Left lobe of liver (tissue), 2 donors: ENCODE measurements at places on chromosomes 16 and 17. TPM values are rescaled to one million over a fixed set of nuclear protein-coding genes. Genes with fewer than 3 reads are reported as not detected.

DNA sequence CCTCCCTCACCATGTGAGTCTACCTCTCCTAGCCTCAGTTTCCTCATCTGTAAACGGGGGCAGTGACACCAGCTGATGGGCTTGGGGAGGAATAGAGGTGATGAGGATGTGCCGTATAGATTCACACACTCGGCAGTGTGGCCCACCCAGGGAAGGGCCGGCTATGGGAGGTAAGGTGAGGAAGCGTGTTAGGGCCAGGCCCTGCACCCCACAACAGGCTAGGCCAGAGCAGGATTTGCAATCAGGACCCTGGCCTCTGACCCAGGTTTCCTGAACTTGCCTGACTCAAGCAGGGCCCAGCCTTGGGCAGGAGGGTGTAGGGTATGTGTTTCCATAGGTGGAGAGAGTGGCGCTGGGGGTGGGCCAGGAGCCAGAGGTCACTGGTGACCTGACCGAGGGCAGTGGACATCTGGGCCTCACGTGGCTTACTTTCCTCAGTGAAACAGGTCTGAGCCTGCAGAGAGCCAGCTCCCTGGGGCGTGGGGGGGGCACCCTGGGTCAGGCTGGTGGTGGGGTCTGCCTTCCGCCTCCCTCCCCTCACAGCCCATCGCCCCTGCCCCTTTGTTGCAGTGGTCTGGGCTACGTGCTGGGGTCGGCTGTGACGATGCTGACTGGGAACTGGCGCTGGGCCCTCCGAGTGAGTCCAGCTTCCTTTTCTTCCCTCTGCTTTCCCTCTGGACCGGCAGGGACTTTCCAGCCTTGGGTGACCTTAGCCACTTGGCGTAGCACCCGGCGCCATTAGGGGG is 12.8 kb downstream of the SPNS3 start:
- no peak for DNase-seq

DNA sequence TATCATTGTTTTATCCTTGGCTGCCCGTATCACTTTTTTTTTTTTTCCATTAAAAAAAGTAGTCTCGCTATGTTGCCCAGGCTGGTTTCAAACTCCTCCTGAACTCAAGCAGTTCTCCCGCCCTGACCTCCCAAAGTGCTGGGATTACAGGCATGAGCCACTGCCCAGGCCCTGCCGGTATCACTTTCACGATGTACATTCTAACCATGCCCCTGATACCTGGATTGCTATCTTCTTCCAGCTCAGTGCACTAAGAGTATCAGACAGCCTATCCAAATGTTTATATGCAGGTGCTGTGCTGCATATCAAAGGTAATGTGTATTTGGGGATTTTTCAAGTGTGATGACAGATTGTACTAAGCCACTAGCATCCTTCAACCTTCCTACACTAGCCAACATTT is 14.2 kb downstream of the MOSMO start:
- no peak for DNase-seq

GRCh38 chr17:64126918-64127317 is 3.0 kb downstream of the ERN1 start:
- no peak for DNase-seq

DNA sequence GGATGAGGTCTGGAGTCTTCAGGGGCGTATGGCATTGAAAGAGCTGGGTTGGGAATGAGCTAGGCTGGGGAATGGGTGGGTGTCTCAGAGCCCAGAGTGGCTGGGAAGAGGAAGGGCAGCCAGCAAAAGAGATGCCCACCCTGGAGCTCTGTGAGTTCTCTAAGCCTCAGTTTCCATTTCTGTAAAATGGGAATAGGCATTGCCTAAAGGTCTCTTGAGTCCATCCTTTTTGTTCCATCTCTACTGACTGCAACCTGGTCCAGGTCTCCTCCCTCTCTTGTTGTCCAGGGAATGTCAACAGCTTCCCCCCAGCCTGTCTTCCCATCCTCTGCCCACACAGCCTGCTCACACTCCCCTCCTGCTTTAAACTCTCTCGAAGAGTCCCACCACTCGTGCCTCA is 19.6 kb downstream of the CCDC102A start:
- DNase-seq, result no peak

GRCh38 chr17:33986088-33986487 is 269.0 kb upstream of the CCL2 start:
- DNase-seq, result no peak

DNA sequence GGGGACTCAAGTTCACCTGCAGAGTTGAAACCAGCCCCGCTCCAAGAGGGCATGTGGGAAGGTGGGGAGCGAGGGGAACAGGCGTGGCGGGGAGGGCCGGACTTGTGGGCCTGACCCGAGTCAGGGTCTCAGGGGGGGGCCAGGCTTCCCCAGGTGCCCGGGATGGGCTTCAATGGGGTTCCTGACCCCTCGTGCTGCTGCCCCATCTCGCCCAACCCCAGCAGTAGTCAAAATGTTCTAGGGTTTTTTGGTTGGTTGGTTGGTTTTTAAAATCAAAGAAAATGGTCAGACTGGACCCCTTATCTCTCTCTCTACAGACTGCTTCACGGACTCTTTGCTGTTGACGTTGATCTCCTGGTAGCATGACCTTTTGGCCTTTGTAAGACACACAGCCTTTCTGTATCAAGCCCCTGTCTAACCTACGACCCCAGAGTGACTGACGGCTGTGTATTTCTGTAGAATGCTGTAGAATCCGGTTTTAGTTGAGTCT is 69.5 kb downstream of the AMFR start:
- peak; percentile 45 for DNase-seq

- no peak for DNase-seq
These were observed 34.7 kb upstream of the ENPP7 start for GRCh38 chr17:79695797-79696609.

- no peak for DNase-seq
These were observed 51.8 kb downstream of the CA10 start for GRCh38 chr17:52106638-52107261.

DNA sequence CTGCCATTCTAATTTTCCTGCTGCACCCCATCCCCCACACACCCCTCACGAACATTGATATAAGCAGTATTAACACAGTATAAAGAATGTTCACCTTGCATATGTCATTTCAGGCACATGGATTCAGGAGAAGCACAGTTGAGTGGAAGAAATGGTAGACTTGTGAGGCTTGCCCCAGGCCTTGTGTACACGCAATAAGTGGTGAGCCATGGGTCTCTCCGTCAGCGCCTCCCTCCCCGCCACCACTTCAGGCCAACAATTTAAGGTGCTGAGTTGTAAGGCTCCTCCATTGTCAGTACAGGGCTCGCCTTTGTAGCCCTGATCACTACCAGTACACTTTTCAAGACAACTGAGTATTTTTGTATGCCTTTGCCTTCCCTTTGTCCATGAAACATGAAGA is 12.2 kb upstream of the CLEC18C start:
- peak; percentile 38 for DNase-seq

DNA sequence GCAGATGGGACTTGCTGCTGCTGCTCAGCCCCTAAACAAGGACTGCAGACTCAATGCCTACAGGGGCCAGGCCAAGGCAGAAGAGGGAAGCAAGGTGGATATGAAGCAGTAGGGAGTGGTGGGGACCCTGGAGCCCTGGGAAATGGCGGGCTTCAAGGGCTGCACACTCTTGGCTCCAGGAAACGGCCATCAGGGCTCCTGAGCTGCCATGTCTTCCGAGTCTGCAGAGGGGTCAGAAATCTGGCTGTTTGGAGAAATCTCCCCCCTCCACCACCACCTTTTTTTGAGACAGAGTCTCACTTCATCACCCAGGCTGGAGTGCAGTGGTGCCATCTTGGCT is 169.1 kb downstream of the KATNIP start:
- no peak for DNase-seq

DNA sequence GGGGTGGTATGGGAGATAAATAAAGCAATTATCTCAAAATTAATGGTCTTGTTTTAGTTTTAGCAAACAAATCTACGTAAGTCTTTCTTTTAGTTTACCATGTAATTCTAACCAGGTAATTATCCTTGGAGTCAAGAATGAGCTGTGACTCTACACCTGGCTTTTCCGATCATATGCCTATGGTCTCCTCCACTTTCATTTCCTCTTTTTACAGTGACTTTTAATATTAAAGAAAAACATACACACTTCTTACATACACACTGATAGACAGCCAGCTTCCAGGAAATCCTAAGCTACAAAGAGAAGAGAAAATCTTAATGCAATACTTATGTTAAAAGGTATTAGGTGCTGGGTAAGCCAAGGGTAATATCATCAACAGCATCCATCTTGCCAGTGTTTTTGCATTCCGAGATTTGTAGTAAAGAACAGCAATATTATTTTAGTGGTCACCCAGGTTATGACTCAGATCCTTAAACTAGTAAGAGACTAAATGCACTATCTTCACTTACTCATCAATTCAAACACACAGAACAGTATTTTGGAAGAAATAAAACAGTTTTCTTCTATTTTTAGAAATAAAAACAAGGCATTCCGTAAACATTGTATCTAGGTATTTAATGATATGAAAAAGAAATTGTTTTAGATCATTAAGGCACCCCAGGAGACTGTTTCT is 4.4 kb upstream of the IRX5 start:
- DNase-seq, result no peak

DNA sequence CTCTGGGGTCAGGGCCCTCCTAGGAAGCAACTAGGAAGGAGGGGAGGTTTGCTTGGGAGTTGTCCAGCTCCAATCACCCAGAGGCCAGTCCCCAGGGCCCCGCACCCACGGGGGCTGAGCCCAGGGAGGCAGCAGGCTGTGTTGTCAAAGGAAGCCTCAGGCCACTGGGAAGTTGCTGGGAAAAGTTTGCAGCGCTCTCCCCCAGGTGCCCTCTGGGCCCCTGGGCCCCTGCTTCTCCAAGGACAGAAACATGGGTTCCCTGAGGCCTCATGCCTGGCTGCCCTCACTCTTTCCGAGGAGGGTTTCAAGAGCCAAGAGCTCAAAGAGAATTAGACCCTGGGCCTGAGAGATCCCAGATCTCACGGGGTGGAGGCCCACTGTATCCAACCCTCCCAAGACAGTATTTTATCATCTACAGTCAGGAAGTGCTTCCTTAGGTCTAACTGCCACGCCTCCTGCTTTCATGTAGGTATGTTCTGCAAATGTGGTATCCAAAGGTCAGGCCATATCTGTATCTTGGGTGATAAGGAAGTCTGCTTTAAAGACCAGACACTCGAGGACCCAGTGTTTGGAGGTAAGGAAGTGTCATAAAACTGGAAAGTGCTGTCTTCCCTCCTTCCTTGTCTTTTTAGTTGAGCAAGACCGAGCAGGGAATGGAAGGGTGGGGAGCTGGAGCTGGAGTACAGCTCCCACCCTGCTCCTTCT is 44.2 kb upstream of the ZNF423 start:
- DNase-seq, result no peak

DNA sequence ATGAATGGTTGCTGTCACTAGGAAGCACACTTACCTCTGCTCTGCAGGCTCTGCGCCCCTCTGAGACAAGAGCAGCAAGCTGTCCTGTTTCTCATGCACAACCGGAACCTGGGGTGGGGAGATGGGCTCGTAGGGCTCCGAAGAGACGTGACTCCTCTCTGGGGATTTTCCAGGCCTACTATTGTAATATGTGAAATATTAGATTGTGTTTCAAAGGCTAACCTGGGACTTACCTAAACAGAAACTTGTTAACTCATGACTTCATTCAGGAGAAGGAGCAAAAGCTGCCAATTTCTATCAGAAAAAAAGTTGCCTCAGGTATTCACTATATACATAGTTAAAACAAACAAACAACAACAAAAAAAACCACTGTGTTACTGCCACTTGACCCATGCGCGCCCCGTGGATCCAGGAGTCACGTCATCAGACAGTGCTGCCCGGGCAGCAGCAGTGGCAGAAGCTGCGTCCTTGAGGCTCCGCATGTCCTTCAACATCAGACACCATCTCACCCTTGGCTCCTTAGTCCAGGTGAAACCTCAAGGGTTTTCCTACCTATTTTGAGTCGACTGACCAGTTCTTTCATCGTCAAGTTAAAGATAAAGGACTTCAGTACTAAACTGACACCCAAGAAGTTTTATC is 49.3 kb downstream of the TTC19 start:
- no peak for DNase-seq

DNA sequence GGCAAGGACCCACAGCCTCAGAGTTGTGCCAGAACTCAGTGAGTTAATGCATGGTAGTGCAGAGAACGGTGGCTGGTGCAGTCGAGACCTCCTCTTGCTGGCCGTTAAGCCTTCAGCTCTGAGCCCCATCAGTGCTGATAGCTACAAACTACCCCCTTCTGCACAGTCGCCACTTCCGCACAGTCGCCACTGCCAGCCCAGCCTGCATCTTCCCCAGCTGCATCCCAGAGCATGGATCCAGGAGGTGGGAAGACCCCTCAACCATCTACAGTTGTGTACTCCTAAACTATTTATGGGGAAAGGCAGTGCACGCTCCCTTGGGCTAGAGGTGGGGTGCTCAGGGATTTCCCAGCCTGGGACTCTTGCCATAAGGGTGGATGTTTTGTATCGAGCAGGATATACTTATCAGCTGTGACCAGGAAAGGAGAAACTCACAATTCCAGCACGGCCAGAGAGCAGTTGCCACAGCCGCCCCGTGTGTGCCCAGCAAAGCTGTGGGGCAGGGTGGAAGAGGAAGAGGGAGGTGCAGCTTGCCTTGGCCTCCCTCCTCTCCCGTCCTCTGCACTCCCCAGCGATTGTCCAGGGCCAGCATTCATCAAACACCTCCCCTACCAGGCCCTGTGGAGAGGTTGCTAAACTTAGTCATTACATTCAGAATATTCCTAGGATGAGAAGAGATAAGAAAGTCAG is 49.5 kb upstream of the CMIP start:
- DNase-seq, result peak; percentile 42

GRCh38 chr17:76079956-76080767 is 1.2 kb downstream of the ZACN start:
- no peak for DNase-seq

- peak; percentile 67 for DNase-seq
These were observed 28.1 kb downstream of the HEATR3 start for GRCh38 chr16:50093607-50094539.

GRCh38 chr16:49347476-49347875 is 26.1 kb upstream of the C16orf78 start:
- DNase-seq, result no peak

DNA sequence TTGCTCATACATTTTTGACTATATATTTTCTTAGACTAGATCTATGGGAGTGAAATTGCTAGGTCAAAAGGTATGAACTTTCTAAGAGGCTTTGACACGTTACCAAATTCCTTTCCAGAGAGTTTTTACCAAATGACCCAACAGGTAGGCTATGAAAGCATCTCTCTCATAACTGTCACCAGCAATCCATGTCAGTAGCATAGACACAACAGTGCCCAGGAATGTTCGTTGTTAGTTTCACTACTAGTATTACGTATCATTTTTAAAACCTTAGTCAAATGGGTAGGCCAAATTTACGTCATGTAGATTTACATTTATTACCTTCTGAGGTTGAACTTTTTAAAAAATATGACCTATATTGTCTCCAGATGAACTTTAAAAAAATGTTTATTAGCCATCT is 66.8 kb downstream of the MARCHF10 start:
- no peak for DNase-seq

- no peak for DNase-seq
These were observed 5.7 kb downstream of the TRIM47 start for GRCh38 chr17:75872434-75873351.

- DNase-seq, result no peak
These were observed 18.2 kb downstream of the RAB40C start for GRCh38 chr16:608019-608418.

The CLEC3A gene
- total RNA-seq, result not detected

The ADAD2 gene
- total RNA-seq, result not detected

The KCNH6 gene
- total RNA-seq, result not detected

The DNAH17 gene
- total RNA-seq, result not detected

The OR1F1 gene
- not detected for total RNA-seq

The SHBG gene
- 4.6 TPM for total RNA-seq

The CTF1 gene
- 0.58 TPM for total RNA-seq

The HOXB1 gene
- not detected for total RNA-seq

The CIITA gene
- total RNA-seq, result 1.7 TPM

The RTN4RL1 gene
- total RNA-seq, result 1.8 TPM

The FAM171A2 gene
- 0.20 TPM for total RNA-seq

The TSC2 gene
- 117 TPM for total RNA-seq

The ABCC6 gene
- 128 TPM for total RNA-seq
